Stimulated activated CD8-positive, alpha-beta memory T cell treated with anti-CD3 and anti-CD28 coated beads, Interleukin-15, amount 100 ng/mL, for 24 hours (primary cell): ENCODE measurements at places on chromosomes 1 and 21.

DNA sequence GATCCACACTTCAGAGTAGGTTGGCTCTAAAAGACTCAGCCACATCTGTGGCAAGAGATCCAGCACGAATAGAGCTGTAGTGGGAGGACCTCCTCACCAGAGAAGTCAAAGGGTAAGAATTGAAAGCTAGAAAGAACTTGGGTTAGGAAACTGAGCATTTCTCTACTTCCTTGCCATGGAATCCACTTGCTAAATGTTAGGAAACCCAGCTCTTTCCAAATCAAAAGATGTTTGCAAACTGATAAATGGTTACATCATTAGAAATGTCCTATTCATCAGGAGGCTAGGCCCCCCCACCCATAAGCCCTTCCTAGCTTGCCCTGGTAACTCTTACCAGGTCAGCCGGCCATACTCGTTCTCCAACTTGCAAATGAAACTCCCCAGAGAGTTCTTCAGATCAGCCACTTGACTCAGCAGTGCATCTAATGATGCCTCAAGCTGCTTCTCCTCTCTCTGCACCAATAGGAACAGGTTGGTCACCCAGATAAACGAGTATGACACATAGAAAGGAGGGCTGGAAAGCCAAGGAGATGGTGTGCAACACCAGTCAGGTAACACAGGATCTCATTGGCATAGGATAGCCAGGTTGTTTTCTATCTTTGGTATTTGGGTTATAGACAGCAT lies 1.5 kb downstream of the MED8 start:
- DNase-seq = no peak

GRCh38 chr1:86183810-86184209 lies 27.2 kb upstream of the COL24A1 start:
- DNase-seq = no peak

GRCh38 chr1:9186082-9186859 lies 48.3 kb upstream of the H6PD start:
- no peak for DNase-seq

GRCh38 chr1:35452106-35452774 lies 105.0 kb downstream of the KIAA0319L start:
- DNase-seq = no peak

DNA sequence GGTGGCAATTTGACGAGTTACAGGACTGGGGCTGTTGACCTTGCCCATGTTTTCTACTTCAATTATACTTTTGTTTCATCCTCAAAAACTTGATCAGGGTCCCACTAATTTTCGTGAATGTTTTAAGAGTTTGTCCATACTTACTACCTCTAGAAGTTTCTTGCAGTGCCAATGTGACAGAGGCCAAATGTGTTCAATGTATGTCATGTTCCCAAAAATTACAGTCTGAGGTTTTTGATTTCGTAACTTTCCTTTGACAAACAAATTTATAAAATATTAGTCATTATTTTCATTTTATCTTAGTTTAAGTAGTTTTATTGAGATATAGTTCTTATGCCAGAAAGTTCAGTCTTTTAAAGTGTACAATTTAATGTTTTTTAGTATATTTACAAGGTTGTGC lies 15.3 kb downstream of the VPS13D start:
- no peak for DNase-seq

- DNase-seq = no peak
Observed at GRCh38 chr1:185972096-185972850, 238.1 kb downstream of the HMCN1 start.

DNA sequence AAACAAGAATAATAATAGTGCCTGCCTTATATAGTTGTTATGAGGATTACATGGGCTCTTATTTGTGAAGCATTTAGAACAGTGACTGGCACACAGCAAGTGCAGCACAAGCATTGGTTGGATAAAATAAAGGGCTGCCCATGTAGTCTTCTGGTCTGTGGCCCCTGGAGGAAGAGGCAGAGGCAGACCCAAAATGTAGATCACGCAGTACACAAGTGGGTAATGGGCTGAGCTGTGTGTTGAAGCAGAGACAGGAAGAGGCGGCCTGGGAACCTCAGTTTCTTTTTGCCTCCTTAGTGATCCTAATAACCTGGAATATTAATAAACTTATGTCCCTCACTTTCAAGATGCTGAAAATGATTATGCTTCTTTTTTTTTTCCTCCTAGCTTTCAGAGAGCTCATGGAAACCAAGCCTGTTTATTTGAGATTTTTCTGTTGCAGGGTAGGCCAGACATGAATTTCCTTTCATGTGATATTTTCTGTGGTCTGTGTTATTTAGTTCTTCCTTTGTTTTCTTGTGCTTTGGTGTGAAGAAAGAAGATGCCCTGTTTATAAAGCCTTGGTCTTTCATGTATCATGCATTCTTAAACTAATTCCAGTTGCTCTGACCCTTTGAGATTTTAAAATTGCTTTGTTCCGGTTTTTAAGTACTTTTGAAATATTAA lies 42.5 kb downstream of the LRRC8D start:
- no peak for DNase-seq

DNA sequence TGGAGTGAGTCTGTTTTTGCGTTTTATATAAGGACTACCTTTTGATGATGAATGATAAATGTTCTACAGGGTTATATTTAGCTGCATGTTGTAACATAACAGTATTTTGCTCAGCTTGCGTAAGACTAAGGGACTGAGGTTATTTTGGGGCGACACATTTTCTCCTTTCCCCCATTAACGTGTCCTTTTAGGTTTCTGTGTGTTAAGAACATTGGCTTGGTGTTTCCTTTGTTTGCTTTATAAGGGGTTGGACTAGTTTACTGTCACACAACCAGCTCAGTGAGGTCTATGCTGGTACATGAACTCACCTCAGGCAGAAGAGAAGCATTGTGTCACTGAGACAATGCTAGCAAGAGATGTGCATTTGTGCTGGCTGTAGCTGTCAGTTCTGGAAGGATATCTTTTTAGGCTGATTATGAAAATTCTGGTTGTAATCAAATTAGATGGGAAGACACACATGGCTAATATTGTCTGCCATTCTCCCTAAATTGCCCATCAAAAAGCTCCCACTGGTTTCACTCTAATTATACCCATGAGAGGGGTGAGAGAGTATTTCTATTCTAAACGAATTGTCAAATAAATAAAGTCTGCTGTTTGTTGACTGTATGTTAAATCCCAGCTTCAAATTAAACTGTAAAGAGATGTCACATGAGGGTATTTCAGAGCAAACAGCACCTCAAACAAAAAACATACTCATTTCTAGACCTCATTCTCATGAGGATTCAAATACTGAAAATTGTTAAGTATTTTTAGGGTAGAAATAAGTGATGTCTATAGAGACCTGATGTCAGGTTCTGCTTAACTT lies 62.6 kb downstream of the CDC14A start:
- DNase-seq = no peak

GRCh38 chr1:25148673-25149300 lies 83.5 kb downstream of the SYF2 start:
- no peak for DNase-seq
